NCI-H1092 (cell line): ENCODE measurements at places on chromosomes 2 and 18.

- DNase-seq: no peak
Observed at GRCh38 chr2:212548455-212548819, 9.8 kb upstream of the ERBB4 start.

GRCh38 chr2:101111917-101112771, 39.0 kb downstream of the TBC1D8 start:
- DNase-seq: no peak

DNA sequence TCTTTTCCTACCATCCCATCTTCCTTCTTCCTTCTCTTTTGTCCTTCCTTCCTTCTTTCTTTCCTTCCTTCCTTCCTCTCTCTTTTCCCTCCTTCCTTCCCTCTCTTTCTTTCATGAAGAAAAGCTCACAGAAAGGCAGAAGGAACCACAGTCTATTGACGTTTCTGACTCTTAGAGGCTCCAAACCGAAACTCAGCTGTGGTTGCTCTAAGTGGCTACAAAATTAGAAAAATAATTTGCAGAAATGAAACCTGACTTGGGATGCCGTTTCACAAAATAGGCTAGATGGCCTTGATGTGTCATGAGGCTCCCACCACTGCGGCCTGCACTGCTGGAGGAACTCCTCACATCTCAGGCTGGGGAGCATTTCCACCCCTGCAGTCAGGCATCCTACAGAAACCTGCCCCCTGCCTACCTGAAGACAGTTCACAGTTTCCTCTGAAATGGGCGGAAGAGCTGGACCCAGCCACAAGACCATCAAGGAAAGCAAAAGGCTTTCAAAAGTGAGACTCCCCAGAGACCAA, 165.6 kb downstream of the SMAD7 start:
- no peak for DNase-seq

- no peak for DNase-seq
Observed at GRCh38 chr2:10524341-10524740, 76.2 kb upstream of the ODC1 start.

GRCh38 chr18:13051950-13052349, 60.8 kb downstream of the CEP192 start:
- DNase-seq: no peak

DNA sequence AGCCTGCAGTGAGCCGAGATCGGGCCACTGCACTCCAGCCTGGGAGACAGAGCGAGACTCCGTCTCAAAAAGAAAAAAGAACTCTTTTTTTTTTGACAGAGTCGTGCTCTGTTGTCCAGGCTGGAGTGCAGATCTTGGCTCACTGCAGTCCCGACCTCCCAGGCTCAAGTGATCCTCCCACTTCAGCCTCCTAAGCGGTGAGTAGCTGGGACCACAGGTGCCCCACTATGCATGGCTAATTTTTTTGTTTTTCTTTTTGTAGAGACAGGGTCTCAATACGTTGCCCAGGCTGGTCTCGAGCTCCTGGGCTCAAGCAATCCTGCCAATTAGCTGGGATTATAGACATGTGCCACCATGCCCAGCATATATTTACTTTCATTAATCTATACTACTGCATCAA, 12.5 kb upstream of the INO80D start:
- no peak for DNase-seq

DNA sequence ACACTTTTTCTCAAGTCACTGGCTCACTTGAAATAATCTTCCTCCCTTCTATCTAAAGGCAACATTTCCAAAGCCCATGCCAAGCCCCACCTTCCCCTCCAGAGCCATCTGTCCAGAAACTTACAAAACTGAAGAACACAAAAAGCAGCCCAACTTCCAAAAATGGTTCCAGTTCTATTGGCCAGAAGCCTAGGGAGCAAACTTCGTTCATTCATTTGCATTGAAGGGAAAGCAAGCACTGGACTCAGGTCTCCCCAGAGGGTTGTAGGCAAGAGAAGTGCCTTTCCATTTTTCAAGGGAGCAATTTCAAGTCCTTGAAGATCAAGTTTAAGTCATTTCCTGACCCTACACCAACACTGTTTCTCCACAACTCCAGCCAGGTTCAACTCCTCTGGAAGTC, 585.0 kb downstream of the BCL11A start:
- DNase-seq: no peak
